IPS DF 6.9 (cell line): ENCODE measurements at places on chromosomes 3 and 15.

DNA sequence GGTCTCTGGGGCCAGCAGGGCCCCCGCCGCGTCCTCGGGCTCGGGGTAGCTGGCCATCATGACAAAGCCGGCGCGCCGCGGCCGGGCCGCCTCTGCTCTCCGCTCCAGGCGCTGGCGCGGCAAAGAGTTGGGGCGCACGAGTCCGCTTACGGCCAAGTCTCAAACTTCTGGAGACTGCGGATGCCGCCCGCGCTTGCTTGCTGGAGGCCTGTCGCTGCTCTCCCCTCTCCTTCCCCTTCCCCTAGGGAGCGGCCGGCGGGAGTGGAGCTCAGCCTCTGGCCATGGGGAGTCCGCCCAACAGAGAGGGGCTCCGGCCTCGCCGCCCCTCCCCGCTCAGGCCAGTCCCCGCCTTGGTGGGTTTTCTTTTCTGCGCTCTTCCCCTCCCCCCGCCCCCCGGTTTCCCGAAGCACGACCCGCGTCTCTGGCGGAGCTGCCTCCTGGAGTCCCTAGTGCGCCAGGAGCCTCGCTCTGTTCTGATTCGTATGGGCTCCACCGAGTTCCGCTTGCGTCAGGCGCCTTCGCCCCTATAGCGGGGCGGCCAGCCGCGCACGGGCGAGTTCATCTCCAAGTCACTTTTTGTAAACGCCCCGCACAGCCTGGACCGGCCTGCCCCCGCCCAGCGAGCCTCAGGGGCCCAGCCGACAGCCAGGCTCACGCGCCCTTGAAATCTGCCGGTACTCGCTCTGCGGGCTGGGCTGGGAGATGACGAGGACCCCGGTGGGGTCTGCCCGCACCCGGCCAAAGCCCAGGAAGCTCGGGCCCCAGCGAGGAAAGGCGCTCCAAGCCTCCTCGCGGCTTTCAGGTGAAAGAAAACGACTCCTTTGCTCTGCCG, at the start of the genes FOXL2 and FOXL2NB:
TSS of gene FOXL2 (minus strand) at position 475 of the 832 bp plus-strand sequence. CDS start at position 60, 415 bp downstream.
TSS of gene FOXL2NB (plus strand) at position 555 of the 832 bp plus-strand sequence. CDS start at position 703, 148 bp downstream.
- no peak within 1 kb of the TSS for H3K27ac ChIP-seq
- no peak for DNase-seq
- peaks cover 11% of the 10 kb centered on the region; the same call in 1 of the 2 replicates for H3K4me1 ChIP-seq
- peaks cover 88% of the 10 kb centered on the region for H3K27me3 ChIP-seq
- peak within 1 kb of the TSS; percentile 25; the same call in 1 of the 2 replicates for H3K4me3 ChIP-seq

GRCh38 chr3:128714887-128715491, 11.0 kb upstream of the RAB7A start:
- no peak for DNase-seq
- H3K4me3 ChIP-seq = no peak overlapping the region
- no peaks in the 10 kb centered on the region for H3K36me3 ChIP-seq
- H3K4me1 ChIP-seq = peaks cover 4% of the 10 kb centered on the region; the same call in 1 of the 2 replicates

DNA sequence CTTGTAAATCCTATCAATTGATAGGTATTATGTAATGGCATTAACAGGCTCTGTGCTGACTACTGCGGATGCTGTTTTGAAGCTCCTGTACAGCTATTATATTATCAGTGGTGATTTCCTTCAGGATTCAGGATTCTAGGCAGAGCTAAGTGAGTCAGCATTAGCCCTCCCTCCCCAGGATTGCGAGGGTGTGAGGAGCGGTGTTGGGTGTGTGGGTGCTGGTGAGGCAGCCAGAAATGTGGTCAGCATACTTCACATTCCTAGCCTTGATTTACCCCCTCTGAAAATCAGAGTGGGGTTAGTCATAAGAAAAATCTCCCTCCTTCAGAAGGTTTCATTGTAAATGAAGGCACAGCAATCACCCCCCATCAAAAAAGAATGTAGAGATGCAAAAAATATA, 72.5 kb downstream of the SNTN start:
- no peak overlapping the region for H3K27ac ChIP-seq
- peak; percentile 11 for DNase-seq
- 0 out of 2 replicates have a peak, but pooled peaks cover 2% of the 10 kb centered on the region for H3K4me1 ChIP-seq
- no peak overlapping the region for H3K4me3 ChIP-seq

DNA sequence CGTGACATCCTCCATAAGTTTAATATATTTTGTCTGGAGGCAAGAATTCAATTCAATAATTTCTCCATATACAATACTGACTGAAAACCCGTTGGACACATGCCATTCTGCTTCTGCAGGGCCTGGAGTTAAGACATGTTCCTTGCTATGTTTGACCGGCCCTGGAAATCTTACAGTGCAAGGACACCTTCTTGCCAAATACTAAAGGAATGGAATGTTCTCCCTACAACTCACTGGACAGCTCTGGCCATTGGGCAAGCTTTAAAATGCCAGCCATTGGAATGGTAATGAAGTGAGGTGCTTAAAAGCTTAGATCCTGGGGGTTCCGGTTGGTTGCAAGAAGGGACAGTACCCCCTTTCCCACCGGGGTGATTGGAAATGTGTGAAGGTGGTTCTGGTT, 329.8 kb upstream of the PROK2 start:
- H3K4me1 ChIP-seq = no peaks in the 10 kb centered on the region
- no peaks in the 10 kb centered on the region for H3K36me3 ChIP-seq
- H3K27me3 ChIP-seq = no peaks in the 10 kb centered on the region
- H3K4me3 ChIP-seq = no peak overlapping the region
- no peak for DNase-seq

- H3K4me3 ChIP-seq = no peak overlapping the region
- DNase-seq = no peak
- H3K27ac ChIP-seq = no peak overlapping the region
- no peaks in the 10 kb centered on the region for H3K4me1 ChIP-seq
Measured at GRCh38 chr3:174957551-174958001, 98.4 kb downstream of the NAALADL2 start.

DNA sequence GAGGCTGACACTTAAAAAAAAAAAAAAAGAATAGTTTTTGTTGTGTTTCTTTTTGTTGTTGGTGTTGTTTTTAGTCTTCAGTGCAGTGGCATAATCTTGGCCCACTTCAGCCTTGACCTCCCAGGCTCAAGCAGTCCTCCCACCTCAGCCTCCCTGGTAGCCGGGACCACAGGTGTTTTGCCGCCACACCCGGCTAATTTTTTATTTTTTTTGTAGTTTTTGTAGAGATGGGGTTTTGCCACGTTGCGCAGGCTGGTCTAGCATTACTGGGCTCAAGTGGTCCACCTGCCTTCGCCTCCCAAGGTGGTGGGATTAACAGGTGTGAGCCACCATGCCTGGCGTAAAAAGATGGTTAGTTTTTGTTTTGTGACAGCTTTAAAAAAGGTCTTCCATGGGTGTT, 30.1 kb downstream of the IGF1R start:
- H3K27ac ChIP-seq = no peak overlapping the region
- H3K27me3 ChIP-seq = no peaks in the 10 kb centered on the region
- no peaks in the 10 kb centered on the region; the same call in 1 of the 2 replicates for H3K36me3 ChIP-seq

GRCh38 chr3:112930771-112931170, 44.1 kb downstream of the CD200R1 start:
- H3K27me3 ChIP-seq = no peaks in the 10 kb centered on the region
- no peaks in the 10 kb centered on the region for H3K4me1 ChIP-seq
- no peak overlapping the region for H3K4me3 ChIP-seq
- H3K36me3 ChIP-seq = no peaks in the 10 kb centered on the region; the same call in 1 of the 2 replicates
- no peak overlapping the region for H3K27ac ChIP-seq

- no peaks in the 10 kb centered on the region for H3K36me3 ChIP-seq
- H3K4me3 ChIP-seq = no peak overlapping the region
- no peaks in the 10 kb centered on the region for H3K4me1 ChIP-seq
- DNase-seq = no peak
Measured at GRCh38 chr3:94070341-94070911, 7.6 kb downstream of the NSUN3 start.

DNA sequence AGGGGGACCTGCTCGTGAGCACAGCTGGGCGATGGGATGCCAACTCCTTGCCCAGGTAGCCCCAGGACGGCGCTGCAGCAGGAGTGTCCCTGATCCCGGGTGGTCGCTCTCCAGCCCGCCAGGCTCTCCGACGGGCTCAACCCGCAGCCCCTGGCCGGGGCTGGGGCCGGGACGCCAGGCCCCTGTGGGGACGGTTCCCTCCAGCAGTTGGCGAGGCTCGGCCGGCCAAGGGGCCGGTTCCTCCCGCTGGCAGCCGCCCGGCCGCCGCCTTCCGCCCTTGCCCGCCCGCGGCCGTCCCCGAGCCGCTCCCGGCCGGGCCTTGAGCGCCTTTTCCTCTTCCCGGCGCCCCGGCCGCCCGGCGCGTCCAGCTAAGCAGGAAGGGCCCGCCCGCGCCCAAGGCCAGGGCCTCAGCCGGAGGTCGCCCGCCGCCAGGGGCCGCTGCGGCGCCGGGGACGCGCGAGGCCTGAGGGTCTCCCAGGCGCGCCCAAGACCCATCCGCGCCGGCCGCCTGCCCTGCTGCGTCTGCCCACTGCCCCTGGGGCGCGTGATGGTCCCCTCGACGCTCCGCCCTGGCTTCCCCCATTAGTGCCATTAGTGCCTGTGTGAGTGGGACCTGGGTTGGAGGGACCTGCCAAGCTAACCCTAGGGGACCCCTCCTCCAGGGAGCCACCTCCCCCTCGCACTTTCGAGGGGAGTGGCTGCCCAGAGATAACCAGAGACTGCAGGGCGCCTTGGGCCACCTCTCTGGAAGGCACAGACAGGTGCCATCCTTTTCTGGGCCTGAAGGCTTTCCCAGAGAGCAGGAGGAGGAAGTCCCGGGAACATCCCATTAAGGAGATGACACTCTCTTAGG, 106.4 kb downstream of the FBLN2 start:
- peaks cover 6% of the 10 kb centered on the region for H3K4me1 ChIP-seq
- peak overlapping the region; percentile 8; the same call in 1 of the 2 replicates for H3K4me3 ChIP-seq
- H3K36me3 ChIP-seq = no peaks in the 10 kb centered on the region
- H3K27me3 ChIP-seq = peaks cover 15% of the 10 kb centered on the region; the same call in 1 of the 2 replicates

GRCh38 chr3:14837878-14838258, 19.1 kb downstream of the FGD5 start:
- H3K27me3 ChIP-seq = no peaks in the 10 kb centered on the region
- DNase-seq = no peak
- H3K27ac ChIP-seq = no peak overlapping the region
- H3K4me1 ChIP-seq = peaks cover 4% of the 10 kb centered on the region; the same call in 1 of the 2 replicates
- no peaks in the 10 kb centered on the region for H3K36me3 ChIP-seq

GRCh38 chr3:44396200-44397171, 57.9 kb downstream of the TCAIM start:
- H3K36me3 ChIP-seq = no peaks in the 10 kb centered on the region
- no peak overlapping the region for H3K4me3 ChIP-seq
- no peak for DNase-seq
- no peaks in the 10 kb centered on the region for H3K4me1 ChIP-seq
- no peaks in the 10 kb centered on the region for H3K27me3 ChIP-seq

- H3K27me3 ChIP-seq = no peaks in the 10 kb centered on the region
- H3K4me1 ChIP-seq = no peaks in the 10 kb centered on the region
- H3K36me3 ChIP-seq = no peaks in the 10 kb centered on the region
- H3K4me3 ChIP-seq = no peak overlapping the region
- no peak overlapping the region for H3K27ac ChIP-seq
Measured at GRCh38 chr3:194738254-194739093, 52.8 kb downstream of the FAM43A start.

- no peaks in the 10 kb centered on the region for H3K27me3 ChIP-seq
- DNase-seq = no peak
- 0 out of 2 replicates have a peak, but pooled peaks cover 2% of the 10 kb centered on the region for H3K36me3 ChIP-seq
- H3K4me1 ChIP-seq = no peaks in the 10 kb centered on the region
- no peak overlapping the region for H3K27ac ChIP-seq
Measured at GRCh38 chr3:188869628-188870027, 302.1 kb upstream of the TPRG1 start.
